ENCODE measurements at places on chromosomes 6 and 20.

GRCh38 chr6:30325150-30325872, 1.4 kb upstream of the TRIM39 start:
- peak; percentile 69 for DNase-seq

DNA sequence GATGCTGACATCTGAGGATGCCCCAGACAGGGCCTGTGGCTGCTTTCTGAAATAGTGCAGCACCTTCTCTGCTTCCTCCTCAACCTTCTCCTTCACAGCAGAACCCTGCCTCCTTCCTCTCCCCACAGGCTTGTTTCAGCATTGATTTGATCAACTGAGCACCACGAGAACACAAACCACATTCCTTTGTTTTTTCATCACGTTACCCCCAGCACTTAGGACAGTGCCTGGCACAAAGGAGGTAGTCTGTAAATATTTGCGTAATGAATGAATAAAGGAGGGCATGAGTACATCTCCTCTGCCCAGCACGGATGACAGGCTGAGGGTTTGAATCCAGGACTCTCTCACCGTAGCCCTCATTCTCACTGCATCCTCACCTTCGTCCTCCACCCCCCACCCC, 21.3 kb upstream of the WFDC2 start:
- no peak for DNase-seq

DNA sequence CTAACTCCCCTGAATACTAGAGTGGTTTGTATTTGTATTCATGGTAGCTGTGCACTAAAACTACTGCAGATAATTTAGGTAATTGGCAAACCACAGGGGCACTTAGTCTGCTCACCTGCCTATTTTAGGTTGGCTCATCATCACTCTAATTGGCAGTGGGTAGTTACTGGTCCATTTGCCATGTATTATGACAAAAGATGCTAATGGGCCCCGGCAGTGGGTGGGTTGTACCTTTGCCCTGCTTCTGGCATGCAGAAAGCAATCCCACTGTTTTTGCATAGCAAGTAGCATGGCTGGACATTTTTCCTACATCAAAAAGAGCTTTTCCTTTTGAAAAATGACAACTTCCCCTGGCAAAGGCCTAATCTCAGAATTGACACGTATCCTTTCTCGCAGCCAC, 741.4 kb upstream of the MAP3K7 start:
- no peak for DNase-seq

GRCh38 chr6:124090491-124090890, 286.8 kb downstream of the NKAIN2 start:
- no peak for DNase-seq

GRCh38 chr6:13278991-13279390, 49.3 kb downstream of the TBC1D7 start:
- no peak for DNase-seq

DNA sequence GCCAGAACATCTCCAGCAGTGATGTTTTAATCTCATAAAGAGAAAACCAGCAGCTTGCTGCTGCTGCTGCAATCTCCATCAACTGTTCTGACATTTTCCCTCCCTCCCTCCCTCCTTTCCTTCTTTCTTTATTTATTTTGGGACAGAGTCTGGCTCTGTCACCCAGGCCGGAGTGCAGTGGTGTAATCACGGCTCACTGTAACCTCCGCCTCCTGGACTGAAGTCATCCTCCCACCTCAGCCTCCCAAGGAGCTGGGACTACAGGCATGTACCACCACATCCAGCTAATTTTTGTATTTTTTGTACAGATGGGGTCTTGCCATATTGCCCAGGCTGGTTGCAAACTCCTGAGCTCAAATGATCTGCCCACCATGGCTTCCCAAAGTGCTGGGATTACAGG, 5.7 kb downstream of the ELOVL5 start:
- DNase-seq = no peak

DNA sequence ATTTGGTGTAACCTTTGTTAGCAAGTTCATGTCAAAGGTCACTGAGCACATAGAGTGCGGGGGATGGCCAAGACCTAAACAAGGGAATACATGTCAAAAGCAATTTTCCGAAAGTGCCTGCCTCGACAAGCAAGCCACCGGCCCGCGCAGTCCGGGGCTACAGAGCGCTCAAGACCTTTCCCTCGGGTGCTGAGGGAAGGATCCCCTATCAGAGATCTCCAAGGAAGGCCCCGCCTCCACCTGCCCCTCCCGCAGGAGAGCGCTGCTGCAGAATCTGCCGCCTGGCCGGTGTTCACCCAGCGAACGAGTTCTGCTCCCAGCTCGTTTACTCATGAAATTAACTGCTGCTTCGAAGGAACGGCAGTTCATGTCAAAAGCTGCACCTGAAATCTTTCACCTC, 252.7 kb downstream of the BMP7 start:
- peak; percentile 58 for DNase-seq

DNA sequence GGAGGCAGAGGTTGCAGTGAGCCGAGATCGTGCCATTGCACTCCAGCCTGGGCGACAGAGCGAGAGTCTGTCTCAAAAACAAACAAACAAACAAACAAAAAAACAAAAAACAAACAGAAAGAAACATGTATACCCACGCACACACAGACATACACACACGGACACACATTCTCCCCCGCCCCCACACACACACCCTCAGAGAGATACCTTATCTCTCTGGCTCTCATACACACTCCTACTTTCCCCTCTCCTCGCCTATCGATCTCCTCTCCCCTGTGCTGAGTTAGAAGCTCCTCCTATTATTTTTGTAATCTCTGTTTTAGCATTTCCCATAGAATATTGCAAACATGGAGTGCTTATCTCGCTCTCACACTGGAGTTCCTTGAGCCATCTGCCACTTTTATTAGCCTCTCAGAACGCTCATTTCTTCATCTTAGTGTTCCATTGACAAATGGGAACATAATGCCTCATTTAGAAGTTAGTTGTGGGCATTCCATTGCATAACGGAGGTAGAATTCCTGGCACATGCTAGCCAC, 144.2 kb upstream of the CITED2 start:
- DNase-seq = no peak

- no peak for DNase-seq
Observed at GRCh38 chr20:24235296-24236175, 233.9 kb upstream of the SYNDIG1 start.

DNA sequence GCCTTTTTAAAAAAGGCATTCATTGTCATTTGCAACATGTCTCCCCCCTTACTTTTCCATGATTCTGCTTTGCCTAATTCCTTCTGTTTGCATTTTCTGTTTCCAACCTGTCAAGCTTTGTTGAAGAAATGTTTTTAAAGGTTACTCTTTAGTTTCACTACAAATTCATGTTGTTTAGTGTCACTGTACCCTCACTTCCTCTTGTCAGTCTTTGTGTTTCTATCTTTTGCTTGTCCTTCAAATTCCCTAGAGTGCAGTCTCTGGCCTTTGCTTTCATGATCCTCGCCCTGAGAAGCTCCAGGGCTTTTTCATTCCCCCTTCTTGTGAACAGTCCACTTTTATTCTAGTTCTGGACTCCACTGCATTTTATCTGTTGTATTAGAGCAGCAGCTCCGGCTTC, 90.6 kb downstream of the MAP3K4 start:
- no peak for DNase-seq

- no peak for DNase-seq
Observed at GRCh38 chr6:100881707-100882040, 545 bp upstream of the ASCC3 start.

GRCh38 chr6:40714576-40715564, 127.7 kb upstream of the LRFN2 start:
- DNase-seq = no peak

GRCh38 chr6:16334671-16335070, 96.3 kb downstream of the GMPR start:
- no peak for DNase-seq

DNA sequence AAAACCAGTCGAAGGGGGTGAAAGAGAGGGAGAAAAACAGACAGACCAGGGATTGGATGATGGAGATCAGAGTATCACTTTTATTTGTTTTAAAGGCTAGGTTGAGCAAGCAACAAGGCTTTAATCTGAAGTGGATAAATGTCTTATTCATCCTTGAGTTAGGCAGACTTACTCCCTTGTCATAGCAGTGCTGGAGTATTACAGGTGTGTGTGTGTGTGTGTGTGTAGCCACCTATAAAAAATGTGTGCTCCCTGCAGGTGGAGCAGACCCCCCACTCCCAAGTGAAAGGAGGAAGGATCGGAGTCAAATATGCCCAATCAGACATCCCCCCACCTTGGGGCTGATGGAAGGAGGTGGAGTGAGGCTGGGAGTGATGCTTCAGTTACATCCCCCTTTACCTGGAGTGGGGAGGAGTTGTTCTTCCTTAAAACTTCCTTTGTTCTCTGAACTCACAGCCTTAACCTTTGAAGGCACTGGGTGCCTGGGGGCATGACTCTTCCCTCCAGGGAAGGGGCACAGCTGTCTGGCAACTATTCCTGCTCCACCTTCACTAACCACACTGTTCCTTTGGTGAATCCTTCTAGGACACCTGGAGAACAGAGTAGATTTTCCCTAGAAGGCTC, 27.3 kb downstream of the PTK7 start:
- DNase-seq = no peak

- DNase-seq = no peak
Observed at GRCh38 chr6:15430931-15431405, 185.1 kb downstream of the JARID2 start.

DNA sequence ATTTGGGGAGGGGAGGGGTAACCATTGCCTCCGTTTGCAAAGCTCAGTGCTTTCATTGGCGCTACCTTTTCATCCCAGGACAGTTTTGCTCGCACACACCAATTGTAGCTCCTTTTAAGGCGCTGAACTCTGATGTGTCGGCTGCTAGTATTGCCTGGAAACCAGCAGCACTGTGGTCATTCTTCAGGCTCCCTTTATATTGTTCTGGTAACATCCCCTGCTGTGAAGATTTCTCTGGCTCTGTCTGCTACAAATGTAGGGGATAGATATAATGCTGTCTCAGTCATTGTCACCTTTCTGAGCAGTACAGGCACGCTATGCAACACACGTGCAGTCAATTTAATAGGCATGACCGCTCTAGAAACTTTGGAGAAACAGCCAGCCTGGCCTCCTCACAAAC, 172.9 kb upstream of the SASH1 start:
- DNase-seq = no peak

DNA sequence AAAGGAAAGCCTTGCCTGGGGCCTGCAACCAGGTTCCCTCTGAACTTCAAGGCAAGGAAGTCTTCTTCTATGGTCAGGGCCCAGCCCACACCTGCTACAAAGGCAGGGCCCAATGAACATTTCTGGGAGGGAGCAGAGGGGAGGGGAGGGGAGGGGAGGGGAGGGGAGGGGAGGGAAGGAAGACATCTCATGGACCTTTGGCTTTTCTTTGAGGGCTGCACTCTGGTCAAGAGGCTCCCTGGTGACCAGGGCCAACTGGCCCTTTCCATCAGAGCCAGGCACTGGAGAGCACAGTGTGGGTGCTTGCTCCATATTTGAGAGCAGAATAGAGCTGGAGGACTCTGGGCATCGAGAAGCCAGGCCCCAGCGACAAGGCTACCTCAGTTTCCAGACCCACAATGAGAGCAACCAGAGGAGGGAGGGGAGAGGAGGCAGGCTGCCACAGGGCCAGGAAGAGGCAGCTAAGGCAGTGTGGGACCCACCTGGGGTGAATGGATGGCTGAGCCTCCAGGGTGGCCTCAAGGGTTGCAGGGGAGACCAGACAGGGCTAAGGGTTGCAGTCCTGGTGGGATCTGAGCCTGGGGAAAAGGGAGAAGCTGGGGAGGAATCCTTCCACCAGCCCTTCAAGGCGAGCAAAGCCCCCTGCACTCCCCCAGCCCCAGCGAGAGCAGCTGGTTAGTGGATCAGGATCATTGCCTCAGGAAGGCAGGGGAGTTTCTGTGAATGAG, 84.8 kb downstream of the MRPL14 start:
- no peak for DNase-seq

GRCh38 chr6:132483779-132484679, 28.9 kb downstream of the STX7 start:
- no peak for DNase-seq
